ENCODE measurements at places on chromosomes 7 and 10.
A peak's percentile ranks its signal among the peaks of the same experiment; 100 is the strongest.

DNA sequence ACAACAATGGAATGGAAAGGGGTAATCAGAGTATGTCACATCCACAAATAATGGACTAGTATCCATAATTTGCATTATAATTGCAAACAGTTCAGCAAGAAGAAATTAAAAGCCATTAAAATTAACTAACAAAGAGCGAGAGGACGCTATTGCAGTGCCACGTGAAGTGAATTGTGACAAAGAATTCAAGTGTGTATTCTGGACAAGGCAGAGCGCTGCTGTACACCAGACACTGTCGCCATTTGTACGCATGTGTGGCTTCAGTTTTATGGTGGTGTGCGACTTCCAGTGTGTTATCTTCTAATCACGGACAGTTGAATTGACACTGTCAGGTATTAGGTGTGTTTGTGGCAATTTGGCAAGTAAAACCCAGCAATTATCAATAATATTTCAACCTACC is 11.3 kb downstream of the CYP3A5 start:
- no peak for ATAC-seq

DNA sequence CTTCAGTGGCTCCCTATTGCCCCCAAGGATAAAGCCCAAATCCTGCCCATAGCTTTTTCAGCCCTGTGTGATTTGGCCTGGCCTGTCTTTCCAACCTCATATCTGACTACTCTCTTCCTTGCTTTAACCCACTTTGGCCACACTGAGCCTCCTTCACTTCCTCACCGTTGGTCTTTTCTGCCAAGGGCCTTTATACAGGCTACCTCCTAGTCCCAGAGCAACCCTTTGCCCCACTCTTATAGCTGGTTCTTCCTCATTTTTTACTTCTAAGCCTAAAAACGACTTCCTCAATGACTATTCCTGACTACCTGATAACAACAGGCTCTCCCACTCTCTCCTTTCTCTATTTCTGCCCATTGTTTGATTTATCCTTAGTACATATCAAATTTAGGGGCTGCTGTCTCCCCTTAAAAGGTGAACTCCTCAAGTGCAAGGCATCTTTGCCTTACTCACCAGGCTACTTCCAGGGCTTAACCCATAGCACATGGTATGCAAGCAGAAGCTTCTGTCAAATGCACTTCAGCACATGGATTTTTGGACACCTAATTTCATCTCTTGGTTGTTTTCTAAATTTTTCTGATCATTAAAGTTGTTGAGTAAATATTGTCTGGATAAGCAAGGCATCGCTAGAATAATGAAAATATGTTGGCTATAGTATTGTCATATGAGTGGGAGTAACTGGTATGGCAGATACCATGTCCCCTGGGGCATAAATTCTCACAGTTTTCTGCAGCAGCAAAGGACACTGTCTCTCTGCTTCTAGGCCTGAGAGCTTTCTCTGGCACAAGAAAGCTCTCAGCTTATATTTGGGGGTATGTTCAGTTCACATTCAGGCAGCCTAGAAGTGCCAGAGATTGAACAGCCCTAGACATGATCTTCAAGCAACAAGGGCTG is 201.5 kb upstream of the GPR26 start:
- no peak for ATAC-seq

DNA sequence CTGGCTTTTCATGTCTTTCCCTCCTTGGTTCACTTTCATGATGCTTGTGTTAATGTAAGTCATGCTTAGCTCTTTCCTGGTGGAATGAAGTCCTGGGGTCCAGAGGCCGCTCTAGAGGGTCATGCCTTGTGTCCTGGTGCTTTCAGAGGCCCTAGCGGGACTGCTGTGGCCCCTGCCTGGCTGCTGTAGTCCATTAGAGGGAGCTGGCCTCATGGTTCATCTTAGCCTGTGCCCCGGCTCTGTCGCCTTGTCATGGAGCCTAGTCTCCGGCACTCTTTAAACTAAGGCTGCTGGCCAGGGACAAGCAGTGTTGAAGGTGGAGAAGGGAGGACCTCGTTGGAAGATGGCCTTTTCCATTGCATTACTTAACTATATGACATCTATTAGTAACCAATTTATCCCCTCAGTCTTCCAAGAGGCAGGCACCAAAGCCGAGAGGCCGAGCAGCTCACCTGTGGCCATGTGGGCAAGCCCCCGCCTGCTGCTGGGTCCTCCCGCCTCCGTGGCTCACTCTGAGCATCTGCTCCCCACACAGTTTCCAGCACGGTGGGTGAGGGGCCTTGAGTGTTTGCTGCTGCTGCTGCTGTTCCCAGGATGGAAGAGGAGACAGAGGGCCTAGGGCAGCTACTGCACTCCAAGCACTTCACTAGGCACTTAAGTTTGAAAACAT is 5.0 kb upstream of the NDUFB2 start:
- no peak for ATAC-seq

DNA sequence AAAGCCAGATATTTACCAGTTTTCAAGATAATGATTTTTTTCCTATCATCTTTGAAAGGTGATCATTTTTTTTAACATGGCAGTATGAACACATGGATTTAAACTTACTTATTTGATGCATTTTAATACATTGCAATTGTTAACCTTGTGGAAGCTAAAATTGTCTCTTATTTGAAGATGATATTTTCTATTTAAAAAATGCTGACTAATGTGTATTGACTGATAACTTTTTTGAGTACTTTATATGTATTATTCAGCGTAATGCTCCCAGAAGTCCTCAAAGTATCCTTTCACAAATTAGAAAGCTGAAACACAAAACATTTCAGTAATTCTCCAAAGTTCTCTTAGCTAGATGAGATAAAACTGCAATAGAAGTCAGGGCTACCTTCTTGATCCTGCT is 677.3 kb downstream of the NRG3 start:
- no peak for ATAC-seq

DNA sequence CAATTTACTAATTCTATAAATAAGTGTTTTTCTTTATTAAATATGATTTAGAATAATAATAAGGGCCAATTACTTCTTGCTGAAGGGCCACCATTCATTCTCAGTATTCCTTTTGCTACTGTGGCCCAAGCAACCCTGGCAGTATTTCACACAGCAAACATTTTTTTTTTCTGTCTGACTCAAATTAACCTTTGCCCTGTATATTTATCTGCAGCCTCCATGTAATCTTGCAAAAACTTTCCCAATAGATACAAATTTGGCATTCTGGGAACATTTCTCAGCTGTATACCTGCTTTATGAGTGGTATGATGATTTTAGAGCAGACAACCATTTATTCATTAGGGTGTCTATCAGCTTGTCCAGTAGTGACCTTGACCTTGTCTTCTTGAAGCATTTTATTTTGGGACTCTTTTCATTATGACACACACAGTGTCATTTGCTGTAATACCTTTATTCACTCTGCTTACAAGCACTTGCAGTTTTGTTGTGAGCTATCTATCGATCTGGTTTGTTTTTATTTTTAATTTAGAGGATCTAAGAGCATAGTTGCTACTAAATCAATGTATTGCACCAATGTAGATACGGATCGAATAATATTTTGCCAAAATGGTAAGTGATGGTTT is 159.7 kb upstream of the PLXDC2 start:
- ATAC-seq: no peak

DNA sequence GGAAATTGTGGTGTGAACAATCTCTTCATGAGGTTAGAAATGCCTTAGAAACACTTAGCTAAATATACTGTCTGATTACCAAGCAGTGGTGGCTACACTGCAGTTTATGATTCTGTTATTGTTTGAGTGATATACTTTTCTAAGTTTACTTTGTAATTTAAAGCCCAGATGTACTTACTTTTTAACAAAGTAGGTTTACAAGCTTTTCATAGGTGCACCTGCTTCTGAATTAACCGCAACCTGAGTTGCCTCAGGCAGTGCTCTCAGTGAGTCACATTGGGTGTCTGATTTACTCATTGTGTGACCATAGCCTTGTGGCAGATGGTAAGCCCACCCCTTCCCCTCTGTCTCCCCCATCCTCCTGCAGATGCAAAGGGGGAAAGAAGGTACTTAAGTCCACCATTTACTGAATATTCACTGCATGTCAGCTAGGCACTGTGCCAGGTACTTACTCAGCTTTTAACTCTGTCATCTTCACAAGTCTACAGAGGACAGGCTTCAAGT is 9.0 kb downstream of the MTURN start:
- ATAC-seq: peak; percentile 66

- no peak for ATAC-seq
These were observed 4.1 kb downstream of the CUZD1 start for GRCh38 chr10:122841569-122841968.

GRCh38 chr10:101134299-101135127 is 3.4 kb downstream of the TLX1 start:
- ATAC-seq: no peak

DNA sequence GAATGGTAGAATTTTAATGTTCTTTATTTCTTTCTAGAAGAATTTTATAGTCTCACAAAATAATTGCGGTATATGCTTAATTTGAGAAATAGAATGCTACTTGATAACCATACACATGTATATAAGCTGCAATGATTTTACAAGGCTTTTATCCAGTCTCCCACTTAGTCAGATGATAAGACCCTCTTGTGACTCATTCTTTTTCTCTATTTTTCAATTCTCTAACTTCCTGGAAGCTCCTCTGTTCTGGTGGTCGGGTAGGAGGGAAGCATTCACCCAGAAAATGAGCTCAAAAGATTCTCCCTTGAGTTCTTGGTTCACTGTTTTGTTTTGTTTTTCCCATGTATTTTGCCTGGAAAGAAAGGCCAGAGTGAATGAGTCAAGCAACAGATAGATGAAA is 546.6 kb downstream of the INHBA start:
- ATAC-seq: no peak

DNA sequence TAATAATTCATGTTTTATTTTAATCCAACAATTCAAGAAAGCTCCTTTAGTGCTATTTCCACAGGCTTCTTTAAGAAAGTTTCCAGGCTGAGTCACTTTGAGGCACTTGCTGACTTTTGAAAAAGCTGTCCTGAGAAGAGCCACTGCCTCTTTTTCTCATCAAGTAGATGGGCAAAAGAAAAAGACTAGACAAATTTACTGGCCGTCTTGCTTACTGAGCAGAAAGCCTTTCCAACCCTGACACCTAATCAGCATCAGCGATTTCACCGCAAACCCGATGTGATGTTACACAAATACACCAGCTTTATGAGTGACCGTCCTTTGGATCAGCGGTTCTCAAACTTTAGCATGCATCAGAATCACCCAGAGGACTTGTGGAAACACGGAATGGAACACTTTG is 24.3 kb downstream of the CTTNBP2 start:
- no peak for ATAC-seq

DNA sequence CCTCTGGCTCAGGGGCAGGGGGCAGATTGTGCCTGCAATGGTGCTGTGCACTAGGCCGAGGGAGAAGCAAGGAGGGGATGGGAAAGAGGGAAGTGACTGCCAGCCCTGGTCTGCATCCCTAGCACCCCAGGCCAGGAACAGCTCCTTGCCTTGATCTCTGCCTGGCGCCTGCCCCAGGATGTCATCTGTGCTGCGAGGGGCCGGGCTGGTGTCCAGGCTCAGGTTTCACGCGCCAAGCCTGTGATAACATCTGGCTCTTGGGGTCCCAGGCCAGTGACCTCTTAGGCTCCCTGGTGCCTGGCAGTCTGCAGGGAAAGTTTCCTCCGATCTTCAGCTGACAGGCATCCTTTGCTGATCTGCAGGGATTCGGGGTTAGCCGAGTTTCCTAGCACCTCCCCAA is 193.5 kb upstream of the GPR26 start:
- peak; percentile 14 for ATAC-seq

- no peak for ATAC-seq
These were observed 486.3 kb upstream of the PCDH15 start for GRCh38 chr10:55287346-55287745.

DNA sequence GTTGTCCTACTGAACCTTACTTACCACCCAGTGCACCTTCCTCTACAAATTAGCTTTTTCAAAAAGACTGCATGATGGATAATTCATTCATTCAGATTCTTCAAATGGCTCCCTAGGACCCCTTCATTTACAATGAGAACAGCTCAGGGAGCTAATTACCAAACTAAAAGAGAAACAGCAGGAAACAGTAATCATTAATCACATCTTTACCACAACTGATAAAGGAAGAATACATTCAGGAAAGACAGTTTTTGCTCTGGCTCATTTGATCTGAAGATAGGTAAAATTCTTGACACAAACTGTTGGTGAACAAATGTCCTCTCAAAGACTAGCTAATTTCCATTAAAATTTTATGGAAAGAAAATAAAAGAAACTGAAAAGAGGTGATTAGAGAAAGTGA is 1652.7 kb upstream of the LRRTM3 start:
- ATAC-seq: no peak

- no peak for ATAC-seq
These were observed 15.4 kb upstream of the MYL7 start for GRCh38 chr7:44156453-44157010.

DNA sequence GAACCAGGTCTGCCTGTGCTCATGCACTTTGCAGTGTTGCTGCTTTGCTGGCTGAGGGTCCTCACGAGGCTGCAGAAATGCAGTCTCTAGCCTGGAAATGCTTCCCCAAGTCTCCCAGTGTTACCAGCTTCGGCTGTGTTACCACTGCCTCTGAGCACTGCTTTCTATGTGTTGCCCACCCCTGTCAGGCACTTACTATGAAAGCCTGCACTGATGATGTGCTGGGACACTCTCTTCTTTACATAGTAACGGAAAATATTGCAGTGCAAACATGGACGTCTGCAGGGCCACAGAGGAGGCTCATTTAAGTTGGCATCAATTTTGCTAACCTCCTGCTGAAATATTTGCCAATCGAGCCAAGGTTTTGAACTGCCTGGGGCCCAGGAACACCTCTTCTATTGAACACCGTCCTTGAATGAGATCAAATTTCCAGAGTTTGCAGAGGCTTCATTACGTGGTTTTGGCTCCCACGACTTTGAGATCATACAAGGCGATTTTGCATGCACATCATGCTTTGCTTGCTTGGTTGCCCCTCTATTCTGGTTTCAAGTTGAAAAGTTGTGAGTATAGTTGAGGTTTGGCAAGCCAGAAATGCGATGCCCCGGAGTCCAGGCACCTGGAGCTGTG is 404.7 kb upstream of the PODXL start:
- ATAC-seq: no peak

- ATAC-seq: no peak
These were observed 233.5 kb downstream of the TCF7L2 start for GRCh38 chr10:113183573-113183972.

GRCh38 chr7:82012453-82012852 is 242.6 kb upstream of the HGF start:
- ATAC-seq: no peak

DNA sequence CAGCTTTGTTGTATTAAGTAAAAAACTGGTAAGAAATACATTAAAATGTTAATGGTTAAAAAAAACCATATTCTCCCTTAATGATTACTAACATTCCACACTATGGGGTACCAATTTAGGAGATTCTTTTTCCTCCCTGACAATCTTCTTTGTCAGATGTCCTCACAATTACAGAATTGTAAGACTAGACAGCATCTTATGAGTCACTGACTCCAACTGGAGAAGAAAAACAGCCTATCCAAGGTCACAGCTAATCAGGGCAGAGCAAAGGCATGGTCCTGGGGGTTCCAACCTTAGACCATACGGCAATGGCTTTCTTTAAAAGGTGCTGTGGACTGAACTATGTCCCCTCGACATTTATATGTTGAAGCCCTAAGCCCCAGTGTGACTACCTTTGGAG is 127.6 kb downstream of the DLG5 start:
- ATAC-seq: no peak
